ENCODE measurements at places on chromosomes 3 and 15. TPM values are rescaled to one million over a fixed set of nuclear protein-coding genes. Genes with fewer than 3 reads are reported as not detected.

HTR3C gene
- not detected for polyA plus RNA-seq

MEX3B gene
- polyA plus RNA-seq: 5.2 TPM

CHRM5 gene
- not detected for polyA plus RNA-seq

DNA sequence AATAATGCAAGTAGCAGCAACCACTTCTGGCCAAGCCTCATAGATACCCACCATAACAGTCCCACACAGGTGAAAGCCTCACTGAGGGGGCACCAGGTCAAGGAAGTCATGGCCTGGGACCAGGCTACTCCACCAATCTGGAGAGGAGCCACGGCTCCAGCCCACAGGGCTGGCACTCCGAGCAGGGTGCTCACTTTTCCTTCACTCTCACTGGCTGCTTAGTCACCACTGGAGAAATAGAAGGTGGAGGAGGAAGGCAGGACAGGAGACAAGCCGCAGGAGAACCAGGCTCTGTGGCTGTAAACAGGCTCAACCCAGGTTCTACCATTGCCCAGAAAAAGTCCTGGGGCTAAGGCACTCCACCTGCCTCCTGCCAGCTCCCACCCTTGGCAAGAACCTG, 1.2 kb downstream of the USP19 start:
- DNase-seq: no peak

DNA sequence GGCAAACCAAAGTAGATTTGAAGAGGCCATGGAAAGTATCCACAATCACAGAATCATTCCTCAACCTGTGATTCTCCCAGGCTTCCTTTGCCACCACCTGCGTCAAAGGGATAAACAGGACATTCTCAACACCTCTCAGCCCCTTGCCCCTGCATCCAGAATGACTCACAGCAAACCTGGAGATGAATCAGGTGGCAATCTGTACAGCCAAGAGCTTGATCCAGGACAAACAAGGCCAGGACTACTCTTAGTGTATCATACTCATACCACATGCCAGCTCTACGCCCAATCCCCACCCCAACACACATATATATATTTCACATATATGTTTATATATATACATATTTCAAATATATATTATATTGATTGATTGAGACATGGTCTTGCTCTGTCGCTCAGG, 23.6 kb upstream of the C3orf62 start:
- no peak for DNase-seq

DNA sequence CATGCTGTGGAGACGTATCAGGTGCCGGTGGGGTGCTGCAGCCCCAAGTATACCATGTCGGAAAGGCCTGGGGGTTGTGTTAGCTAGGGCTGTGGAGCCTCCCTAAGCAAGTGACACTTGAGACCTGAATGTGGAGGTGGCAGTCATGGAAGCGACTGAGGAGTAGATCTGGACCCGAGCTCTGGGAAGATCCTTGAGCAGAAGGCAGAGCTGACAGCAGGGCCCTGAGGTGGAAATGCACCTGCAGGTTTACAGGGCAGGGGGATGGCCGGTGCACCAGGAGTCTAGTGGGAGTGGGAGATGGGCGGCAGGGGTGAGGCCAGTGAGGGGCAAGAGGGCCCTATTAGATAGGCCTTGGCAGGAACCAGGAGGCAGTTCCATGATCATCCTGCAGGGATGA, 91.8 kb upstream of the PLXNA1 start:
- no peak for DNase-seq

DNA sequence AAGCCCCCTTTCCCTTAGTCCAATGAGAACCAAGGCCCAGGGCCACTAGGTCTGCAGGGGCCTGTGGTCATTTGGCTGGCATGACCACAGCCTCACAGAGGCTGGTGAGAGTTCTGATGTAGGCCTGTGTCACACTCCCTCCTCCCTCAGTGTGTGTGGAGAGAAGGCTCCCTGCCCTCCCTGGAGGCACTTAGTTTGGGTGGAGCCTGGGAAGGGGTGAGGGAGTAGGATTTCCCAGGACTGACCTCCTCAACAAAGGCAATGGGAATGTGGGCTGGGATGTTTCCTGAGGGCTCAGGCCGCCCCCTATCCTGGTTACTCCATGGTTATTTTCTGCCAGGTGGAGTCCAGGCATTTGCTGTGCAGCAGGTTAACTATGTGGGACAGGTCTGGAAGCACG, 7.6 kb downstream of the TEX264 start:
- DNase-seq: no peak

DNA sequence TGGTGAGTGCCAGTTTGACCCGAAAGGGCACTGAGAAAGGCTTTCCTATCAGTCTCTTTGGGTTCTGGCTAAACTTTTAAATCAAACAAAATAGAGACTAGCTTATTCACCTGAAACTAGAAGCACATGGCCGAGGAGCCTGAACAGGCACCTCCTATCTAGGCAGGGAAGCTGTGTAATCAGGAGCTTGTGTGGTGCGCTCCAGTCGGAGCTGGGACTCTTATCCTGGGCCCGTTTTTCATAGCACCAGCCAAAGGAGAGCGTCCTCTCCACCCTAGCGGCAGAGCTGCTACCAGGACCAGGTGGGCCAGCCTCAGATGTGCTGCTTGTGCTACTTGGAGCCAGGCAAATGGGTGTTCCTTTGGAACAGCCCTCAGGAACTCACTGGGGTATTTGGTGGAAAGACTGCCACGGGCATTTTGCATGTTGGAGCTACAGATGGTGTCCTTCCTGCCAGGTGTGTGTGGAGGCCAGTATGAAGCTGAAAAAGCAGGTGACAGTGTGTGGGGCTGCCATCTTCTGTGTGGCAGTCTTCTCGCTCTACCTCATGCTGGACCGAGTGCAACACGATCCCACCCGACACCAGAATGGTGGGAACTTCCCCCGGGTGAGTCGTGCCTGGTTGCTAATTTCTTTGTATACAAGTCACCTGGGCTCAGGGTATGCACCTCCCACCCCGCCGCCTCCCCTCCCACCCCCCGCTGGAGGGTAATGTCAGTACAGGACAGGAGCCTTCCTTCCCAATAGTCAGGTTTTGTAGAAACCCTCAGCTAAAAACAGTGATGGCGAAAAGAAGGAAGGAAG, 833 bp downstream of the MAN2A2 start:
- no peak for DNase-seq
